ENCODE measurements at places on chromosomes 11 and 22.

DNA sequence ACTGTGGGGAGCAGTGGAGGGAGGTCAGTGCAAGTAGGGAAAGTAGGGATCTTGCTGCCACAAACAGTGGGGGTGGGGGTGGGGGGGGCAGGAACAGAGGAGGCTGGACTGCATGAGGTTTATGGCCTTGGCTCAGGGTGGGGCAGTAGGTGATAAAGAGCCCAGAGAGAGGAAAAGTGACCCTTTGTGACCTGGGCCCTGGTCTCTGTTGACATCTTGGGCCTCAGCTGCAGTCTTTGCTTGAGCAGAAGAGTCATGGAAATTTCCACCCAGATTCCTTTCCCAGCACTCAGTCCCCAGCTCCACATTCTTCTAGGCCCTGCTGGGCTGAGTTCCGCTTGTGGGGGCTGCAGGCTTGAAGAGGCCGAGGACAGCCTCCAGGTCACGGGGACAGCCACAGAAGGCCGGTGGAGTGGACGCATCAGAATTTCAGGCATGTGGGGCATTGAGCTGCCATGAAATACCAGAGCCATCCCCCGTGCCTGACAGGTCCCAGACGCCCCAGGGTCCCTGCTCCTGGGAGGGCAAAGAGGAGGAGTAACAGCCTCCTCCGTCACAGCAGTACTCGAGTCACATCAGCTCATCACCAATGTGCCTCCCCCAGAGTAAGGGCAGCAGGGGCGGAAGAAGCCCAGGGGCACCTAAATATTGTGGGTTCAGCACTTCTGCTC, 9.7 kb upstream of the MALAT1 start:
- DNase-seq: peak; percentile 81

DNA sequence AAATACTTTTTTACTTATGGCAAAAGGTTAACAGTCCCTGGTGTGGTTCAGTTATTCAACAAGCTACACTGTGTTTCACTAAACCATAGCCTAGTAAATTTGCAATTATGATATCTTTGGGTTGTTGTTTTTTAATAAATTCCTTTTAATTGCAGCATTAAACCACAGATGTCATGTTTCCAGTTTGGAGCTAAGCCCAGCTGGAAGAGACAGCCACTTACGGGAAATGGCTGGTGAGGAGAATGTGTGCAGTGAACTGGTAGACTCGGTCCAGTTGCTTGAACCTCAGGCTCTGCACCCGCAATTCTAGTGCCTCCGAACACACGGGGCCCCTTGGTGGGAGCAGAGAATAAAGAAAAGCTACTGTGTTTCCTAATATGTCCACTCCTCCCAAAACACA, 70.8 kb downstream of the WNT11 start:
- peak; percentile 49 for DNase-seq

DNA sequence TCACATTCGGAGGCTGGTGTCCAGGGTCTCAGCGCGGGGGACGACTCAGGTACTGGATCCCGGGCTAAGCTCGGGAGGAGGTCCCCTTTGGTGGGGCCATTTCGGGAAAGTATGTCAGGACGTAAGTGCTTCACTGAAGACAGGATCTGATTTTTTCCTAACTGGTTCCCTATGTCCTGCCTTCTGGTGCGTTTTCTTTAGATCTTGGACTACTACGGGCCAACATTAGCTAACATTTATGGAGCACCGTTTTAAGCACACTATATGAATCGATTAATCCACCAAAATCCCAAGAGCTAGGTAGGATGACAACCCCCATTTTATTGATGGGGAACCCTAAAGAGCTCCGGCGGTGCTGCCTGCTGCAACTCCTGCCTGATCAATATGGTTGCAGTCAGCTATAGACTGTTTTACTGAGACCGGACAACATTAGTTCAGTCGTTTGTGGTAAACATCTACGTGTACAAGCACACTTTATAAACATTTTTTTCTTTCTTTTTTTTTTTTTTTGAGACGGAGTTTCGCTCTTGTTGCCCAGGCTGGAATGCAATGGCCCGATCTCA, 17.0 kb upstream of the WDR74 start:
- no peak for DNase-seq

- DNase-seq: peak; percentile 75
Measured at GRCh38 chr11:37946155-37946766, 1348.2 kb upstream of the RAG2 start.

GRCh38 chr11:63920939-63921417, 4.0 kb upstream of the RCOR2 start:
- peak; percentile 70 for DNase-seq

DNA sequence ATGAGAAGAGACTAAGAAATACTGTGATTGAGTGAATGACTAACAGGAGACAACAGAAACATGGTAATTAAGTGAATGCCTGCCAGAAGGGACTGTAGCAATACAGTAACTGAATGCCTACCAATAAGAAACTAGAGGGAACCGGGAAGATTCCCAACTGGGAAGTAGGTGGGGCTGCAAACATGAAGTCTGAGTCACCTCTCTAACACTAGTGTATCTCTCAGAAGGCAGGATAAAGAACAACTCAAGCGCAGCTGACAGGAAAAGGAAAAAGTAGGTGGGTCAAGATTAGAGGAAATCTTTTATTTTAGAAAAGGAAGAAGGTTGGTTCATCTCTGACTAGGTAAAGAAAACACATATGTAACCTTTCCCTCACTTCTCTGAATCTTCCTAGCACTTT, 14.0 kb downstream of the C11orf42 start:
- peak; percentile 88 for DNase-seq

DNA sequence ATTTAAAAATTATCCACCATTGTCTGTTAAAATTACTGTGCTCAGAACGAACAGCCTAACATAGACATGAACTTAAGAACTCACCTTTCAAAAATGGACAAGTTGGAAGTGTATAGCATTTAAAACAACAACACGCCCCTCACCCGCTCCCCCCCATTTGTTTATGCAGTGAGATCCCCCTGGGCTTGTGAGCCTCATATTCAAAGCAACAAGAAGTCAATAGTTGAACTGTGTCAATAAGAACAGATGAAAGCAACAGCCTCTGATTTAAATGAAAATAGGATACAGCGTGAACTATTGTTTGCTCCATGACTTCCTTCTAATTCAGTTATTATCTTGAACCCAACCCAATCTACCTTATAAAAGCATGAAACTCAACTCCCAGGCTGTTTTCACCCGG, 314.2 kb downstream of the BLID start:
- no peak for DNase-seq

DNA sequence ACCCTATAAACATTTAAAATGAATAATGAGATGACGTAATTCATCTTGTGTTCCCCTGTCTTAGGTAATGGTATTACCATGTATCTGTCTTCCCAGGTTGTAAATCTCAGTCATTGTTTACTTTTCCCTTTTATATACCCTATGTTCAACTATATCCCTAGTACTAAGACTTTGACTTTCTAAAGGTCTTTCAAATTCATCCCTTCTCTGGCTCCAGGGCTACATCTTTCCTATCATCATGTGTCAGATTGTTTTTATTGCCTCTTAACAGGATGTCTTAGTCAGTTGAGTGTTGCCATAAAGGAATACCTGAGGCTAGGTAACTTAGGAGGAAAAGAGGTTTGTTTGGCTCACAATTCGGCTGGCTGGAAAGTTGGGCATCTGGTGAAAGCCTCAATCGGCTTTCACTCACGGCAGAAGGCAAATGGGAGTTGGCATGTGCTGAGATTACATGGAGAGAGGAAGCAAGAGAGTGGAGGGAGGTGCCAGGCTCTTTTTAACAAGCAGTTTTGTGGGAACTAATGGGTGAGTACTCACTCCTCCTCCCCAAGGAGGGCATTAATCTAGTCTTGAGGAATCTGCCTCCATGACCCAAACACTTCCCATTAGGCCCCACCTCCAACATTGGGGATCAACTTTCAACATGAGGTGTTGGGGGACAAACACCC, 11.6 kb upstream of the DLAT start:
- DNase-seq: no peak

- no peak for DNase-seq
Measured at GRCh38 chr11:5719703-5720495, 16.3 kb upstream of the OR56B1 start.

- no peak for DNase-seq
Measured at GRCh38 chr22:32822179-32822877, 20.8 kb downstream of the TIMP3 start.

- no peak for DNase-seq
Measured at GRCh38 chr11:21930408-21930807, 262.5 kb upstream of the ANO5 start.

DNA sequence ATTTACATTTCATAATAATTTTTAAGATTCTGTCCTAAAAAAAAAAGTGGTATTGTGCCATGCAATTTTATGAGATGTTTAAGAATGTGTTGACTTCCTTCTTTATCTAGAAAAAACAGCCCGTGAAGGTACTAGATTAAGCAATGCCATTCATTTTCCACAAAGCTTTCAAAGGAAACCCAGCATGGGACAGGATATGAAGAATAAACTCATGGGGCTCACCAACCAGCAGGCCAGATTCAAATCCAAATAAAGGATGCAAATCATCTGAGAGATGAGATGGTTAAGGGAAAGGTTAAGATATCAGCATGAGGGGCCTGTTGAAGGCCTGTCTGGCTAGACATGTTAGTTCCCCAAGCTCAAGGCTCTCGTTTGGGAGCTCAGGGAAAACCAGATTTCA, 199.1 kb downstream of the SWAP70 start:
- peak; percentile 50 for DNase-seq
